ENCODE measurements at places on chromosomes 3 and 15.

DNA sequence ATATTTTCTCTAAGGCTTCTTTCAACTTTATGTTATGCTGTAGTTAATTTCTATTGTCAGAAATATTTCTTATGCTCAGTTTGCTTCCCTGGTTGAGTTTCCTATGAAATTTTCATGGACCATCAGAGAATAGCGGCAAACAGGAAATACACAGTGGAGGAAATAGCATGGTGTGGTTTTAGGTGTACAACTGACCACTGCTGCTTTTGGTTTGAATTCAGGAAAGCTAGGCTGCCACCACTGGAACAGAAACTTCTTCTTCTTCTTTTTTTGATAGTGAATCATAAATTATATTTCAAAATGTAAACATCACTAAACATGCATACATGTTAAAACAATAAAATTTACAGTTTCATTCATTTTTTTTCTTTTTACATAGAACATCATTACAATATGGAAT is 316.6 kb upstream of the TGFBR2 start:
- DNase-seq, result no peak

- no peak for DNase-seq
Measured at GRCh38 chr3:98223907-98224672, 40.0 kb upstream of the OR5H6 start.

DNA sequence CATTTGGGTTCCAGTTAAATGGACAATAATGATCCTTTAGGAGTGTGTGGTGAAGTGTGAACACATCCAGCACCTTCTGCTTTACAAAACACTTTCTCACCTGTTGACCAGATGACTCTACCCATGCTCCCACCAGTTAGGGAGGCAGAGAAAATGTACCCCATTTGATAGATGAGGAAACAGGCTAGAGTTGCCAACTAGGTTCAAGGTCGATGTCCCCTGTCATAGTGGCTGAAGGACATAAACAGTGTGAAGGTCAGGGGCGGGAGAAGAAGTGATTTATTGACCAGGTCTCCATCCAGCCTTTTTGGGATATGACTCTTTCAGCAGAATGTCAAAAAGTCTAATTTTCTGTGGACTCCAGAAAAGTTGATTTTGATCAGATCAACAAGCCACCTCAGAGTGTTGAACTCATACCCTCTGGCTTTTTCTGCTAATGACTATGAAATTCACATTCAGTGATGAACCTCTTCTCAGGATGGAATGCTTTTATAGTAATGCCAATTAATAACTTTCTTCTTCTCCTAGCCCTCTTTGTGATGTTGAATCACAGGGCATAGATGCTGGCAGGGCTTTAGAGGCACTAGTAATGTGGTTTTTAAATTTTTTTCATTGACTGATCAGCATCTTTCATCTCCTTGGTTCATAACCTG is 57.5 kb downstream of the CPN2 start:
- no peak for DNase-seq

DNA sequence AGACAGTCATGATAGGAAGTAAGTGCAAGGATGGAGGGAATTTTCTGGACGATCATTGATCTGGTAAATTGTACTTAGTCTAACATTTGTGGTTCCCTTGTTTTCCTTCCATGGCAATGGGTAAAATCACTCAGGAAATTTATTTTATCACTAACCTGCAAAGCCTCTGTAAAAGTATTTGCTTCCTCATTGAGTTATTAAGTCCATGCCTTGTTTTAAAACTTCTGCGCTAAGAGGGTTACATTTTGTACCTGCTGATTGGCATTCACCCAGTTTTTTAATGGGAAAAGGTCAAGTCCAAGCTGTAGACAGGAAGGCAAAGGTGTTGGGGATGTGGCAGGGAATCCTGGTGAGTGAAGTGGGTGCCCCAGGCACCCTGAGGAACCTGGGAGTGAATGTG is 146.2 kb upstream of the NR2F2 start:
- no peak for DNase-seq

DNA sequence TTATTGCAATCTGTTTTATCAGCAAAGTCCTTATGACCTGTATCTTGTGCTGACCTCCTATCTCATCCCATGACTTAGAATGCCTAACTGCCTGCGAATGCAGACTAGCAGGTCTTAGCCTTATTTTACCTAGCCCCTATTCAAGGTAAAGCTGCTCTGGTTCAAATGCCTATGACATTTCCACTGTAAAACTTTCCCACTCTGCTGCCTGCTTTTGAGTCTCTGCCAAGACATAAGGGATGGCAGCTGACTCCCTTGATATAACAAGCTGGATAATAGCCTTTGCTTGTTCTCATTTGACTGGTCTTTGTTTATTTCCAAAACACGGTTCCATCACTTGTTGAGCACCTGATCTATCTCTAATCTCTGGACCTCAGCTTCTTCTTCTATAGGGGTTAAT is 131.9 kb upstream of the STRIT1 start:
- DNase-seq, result no peak

GRCh38 chr3:120425572-120426250 is 25.1 kb downstream of the FSTL1 start:
- DNase-seq, result no peak

DNA sequence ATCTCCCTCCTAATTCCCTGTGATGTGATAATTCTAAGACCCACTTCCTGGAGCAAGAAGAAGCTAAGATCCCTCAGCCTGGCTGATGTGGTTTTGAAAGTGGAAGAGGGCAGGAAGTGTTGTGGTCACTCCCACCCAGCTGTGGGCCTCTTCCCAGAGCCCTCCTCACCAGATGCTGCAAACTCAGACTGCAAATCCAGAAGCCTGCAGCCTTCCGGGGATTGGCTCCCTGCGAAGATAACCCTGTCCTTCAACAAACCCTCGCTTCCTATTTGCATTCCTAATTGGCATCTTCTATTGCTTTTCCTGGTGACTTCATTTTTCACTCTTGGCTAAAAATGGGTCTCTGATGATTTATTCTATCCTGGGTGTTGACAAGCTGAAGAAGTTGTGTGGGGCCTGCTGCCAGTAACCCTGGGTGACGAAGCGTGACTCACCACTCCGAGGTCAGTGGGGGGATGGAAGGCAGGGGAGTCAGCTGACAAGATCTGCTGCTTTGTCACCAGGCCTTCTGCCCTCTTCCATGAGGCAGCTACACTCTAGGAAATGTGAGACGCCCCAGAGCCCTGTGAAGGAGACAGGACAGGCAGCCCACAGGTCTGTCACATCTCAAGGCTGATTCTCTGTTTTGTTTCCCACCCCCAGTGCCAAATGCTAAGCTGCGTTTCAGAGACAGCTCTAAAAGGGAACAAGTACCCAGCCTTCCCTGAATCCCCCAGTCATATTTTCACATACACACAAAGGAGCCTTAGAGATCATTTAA is 99.7 kb upstream of the LIPC start:
- peak; percentile 70 for DNase-seq

GRCh38 chr3:177606891-177607290 is 409.6 kb upstream of the TBL1XR1 start:
- no peak for DNase-seq

GRCh38 chr3:28989646-28990089 is 291.2 kb upstream of the RBMS3 start:
- no peak for DNase-seq

- no peak for DNase-seq
Measured at GRCh38 chr15:79682851-79683288, 213.9 kb downstream of the MTHFS start.

- no peak for DNase-seq
Measured at GRCh38 chr15:48939648-48940047, 24.1 kb downstream of the SHC4 start.

DNA sequence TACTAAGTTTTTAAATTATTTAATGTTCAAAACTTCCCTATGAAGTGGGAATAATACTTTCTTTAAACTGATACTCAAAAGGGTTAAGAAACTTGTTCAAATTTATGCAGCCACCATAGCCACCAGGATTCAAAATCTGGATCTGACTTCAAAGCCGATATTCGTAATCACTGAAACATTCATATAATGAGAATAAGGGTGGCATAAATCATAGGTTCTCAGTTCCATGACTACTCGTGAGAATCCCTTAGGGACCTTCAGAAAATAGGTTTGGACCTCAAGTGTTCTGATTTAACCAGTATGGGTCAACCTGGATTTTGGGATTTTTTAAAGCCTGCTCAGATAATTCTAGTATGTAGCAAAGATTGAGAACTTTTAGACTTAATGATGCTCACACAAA is 160.6 kb downstream of the RBMS3 start:
- DNase-seq, result no peak

GRCh38 chr3:55487381-55488241 is 505 bp upstream of the WNT5A start:
- no peak for DNase-seq

GRCh38 chr3:173430576-173430975 is 33.0 kb downstream of the NLGN1 start:
- no peak for DNase-seq

DNA sequence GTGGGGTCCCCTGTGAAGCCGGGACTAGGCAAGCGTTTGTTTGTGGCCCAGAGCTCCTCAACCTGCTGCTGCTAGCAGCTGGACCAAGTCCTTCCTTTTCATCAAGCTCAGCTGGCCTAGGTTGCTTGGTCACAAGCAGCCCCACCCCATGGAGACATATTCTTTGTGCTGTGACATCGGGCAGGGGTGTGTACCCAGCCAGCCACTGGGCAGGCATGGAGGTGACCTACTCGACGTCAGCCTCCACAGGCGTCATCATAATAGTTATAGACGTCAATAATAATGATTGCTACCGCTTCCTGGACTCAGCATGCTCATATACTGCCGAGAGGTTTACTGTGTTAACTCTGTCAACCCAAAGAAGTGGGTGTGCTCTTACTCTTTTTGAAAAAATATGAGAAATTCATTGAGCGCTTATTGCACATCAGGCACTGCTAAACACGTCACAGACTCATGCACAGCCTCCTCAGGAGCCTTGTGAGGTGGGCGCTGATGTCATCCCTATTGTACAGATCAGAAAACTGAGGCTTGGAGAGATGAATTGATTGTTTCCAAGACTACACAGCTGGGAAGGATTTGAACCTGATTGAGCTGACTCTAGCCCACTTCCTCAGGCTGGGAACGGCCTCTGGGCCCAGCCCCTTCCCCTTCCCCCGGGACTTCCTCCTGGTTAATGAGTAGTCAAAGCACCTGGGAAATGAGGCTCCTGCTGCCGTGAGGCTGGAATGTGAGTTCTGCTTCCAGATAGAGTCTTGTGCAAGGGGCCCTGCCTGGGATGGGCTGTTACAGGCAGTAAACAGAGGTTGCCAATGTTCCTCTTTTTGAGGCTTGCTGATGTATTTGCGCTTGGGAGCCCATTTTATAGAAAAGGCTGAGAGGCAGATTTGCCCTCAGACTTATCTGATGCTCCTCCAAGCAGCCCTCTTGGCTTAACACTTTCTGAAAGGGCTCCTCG is 16.2 kb downstream of the SLC6A6 start:
- DNase-seq, result no peak

DNA sequence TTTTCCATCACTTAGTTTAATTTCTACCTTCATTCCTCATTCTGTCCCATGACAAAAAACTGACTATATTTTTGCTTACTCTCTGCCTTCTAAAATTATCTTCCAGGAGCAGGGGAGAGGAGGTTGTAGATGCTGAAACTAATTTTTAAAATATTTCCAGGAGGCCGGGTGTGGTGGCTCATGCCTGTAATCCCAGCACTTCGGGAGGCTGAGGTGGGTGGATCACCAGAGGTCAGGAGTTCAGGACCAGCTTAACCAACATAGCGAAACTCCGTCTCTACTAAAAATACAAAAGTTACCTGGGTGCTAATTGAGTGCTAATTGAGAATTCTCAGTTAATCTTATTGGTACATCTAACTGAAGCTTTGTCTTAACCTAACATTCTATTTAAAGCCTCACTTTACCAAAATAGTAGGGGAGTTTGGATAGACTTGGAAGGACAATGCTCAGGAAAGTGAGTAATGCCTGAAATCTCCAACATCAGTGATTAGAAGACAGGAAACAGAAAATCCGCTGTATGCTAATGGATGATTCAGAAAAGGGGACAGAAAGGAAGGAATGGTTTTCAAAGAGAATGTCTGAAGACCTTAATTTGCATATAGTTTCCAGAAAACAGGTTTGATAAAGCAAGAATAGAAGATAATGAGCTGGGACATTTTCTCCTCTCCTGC is 336.1 kb downstream of the GBE1 start:
- no peak for DNase-seq

DNA sequence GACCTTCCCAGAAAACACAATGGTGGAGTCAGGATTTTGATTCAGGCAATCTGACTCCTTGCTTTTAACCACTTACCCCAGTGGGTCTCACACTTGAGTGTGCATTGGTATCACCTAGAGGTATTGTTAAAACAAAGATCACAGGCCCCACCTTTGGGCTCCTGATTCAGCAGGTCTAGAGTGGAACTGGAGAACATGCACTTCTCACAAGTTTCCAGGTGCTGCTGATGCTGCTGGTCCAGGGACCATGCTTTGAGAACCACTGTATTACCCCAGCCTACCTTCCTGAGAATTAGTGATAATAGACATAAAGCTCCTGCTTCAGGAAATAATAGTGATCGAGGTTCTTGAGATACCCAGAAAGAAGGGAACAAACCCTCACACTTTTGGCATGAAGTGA is 466.9 kb downstream of the EPHB1 start:
- DNase-seq, result no peak

GRCh38 chr3:195129644-195130492 is 141.1 kb downstream of the XXYLT1 start:
- DNase-seq, result no peak

DNA sequence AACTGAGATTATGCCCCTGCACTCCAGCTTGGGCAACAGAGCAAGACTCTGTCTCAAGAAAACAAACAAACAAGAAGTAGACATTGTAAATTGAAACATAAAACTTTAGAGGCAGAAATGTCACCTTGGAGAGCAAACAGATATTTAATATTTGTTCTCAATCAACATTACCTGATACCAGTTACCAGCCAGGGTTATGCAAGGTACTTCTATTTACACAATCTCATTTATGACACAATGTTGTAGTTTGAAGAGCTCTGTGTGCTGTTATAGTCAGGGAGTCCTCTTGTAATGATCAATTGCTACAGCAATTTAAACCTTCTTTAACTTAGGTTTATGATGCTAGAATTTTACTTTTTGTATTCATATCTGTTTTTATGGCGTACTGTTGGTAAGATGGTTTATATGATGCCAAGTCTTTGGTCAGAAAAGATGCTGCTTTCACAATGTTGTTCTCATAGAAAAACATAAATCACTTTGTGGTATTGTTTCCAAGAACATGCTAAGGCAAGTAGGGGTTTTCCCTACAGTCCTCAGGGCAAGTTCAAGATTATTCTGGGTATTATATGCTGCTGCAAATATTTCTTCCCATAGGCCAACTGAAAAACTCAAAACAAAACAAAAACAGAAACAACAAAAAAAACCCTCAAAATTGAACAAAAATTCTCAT is 173.5 kb downstream of the TNIK start:
- no peak for DNase-seq

DNA sequence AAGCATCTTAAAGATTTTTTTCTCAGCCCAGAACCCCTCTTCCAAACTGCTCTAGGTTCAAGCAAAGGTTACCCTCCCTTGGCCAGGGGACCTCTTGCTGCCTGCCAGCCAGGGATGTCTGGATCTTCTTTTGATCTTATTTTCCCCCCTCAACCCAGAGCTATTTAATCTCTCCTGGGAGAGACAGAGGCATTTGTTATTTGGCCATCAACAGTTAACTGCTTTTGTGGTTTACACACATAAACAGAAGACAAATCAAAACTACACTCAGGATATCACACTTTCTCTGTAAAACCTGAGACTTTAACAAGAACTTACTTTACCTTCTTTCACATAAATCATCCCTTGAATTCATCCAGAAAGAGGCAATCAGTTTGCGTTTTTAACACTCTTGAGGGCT is 272.5 kb downstream of the THSD4 start:
- DNase-seq, result no peak

- DNase-seq, result no peak
Measured at GRCh38 chr3:25021816-25022215, 406.2 kb upstream of the RARB start.

- no peak for DNase-seq
Measured at GRCh38 chr3:27357665-27358258, 11.4 kb downstream of the NEK10 start.

Data from NCI-H2107 (cell line).